Stimulated activated CD4-positive, alpha-beta T cell treated with anti-CD3 and anti-CD28 coated beads, TNF-alpha, amount 100 ng/mL, for 48 hours (primary cell): ENCODE measurements at places on chromosomes 2 and 18.

DNA sequence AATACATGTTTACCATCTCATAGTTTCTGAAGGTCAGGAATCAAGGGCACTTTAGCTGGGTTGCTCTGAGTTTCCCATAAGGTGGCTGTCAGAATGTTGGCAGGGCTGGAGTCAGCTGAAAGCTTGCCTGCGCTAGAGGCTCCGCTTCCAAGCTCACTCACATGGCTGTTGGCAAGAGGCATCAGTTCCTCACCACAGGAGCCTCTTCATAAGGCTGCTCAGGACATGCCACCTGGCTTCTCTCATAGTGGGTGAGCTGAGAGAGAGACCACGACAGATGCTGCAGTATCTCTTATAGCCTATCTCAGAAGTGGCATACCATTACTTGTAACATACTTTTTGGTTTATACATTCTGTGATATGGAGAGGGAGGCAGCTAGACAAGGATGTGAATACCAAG, 7.2 kb downstream of the HADHB start:
- no peak for DNase-seq

- peak; percentile 4 for DNase-seq
Measured at GRCh38 chr18:37270038-37270665, 295.4 kb downstream of the CELF4 start.

DNA sequence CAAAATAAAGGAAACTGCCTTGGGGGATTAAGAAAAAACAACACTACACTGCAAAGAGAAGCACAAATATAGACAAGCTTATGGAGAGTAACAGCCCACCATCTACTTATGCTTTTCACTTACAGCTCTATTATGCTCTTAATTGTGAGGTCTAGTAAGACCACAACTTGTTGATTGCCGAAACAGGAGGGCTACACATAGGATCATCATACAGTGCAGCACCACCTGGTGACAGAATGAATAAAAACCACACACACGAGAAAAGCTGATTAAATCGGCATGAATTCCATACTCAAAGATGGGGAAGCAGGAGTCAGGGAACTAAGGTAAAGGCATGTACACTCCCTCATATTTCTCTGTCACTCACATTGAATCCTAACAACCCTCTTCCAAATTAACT, 259.2 kb downstream of the IKZF2 start:
- no peak for DNase-seq

GRCh38 chr2:128313931-128314347, 4.7 kb downstream of the HS6ST1 start:
- DNase-seq = no peak

DNA sequence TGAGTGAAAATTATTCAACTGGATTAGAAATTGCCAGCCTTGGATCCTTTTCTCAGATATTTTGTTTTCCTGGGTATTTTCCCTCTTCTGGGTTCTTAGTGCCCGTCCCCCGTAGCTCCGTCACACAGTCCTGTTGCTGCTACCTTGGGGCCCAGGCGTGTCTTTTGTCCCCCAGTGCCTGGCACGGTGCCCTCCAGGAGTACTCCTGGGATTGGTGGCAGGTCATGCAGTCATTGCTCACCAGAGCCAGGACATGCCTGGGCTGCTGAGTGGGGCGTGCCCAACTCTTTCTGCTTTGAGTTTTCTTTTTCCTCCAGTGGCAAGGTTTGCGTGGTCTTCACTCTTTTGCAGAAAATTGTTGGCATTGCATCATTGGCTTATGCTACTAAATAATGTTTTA, 275.2 kb downstream of the AGAP1 start:
- DNase-seq = no peak

DNA sequence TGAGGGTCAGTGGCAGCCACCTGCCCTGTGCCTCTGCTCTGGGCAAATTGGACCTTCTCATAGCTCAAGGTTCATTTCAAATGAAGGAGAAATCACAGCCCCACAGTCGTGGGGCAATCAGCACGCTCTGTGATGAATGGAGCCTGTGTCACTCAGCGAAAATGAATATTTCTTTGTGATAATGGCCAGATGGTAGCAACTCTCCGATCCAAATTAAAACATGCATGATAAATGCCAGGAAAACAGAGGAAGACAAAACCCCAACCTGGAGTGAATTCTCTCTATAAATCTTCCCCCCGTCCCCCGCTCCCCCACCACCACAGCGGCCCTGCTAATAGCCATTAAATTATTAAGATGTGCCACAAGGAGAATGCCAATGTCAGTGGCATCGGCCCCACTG, 258.4 kb downstream of the CELF4 start:
- no peak for DNase-seq

DNA sequence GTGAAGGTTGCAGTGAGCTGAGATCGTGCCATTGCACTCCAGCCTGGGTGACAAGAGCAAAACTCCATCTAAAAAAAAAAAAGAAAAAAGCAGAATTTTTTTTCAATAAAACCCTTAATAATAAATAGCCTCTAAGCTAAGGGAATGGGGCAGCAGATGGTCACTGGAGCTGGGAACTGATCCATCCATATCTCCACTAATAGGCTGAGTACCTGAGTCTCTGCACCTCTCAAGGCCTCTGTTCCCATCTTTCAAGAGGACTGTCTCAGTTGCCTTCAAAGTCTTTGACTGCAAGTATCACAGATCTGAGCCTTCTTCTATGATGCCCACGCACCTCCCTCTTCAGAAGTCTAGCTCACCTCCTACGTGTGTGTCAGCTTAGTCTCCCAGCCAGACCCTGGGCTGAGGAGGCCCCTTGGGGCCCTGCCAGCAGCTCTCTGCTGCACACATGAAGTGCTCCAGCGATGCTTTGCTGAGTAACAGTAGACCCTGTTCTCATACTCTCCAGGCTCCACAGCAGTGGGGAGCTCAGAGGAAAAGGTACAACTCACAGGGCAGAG, 32.9 kb downstream of the ST8SIA5 start:
- DNase-seq = no peak

GRCh38 chr2:165864296-165864695, 70.2 kb upstream of the GALNT3 start:
- no peak for DNase-seq

DNA sequence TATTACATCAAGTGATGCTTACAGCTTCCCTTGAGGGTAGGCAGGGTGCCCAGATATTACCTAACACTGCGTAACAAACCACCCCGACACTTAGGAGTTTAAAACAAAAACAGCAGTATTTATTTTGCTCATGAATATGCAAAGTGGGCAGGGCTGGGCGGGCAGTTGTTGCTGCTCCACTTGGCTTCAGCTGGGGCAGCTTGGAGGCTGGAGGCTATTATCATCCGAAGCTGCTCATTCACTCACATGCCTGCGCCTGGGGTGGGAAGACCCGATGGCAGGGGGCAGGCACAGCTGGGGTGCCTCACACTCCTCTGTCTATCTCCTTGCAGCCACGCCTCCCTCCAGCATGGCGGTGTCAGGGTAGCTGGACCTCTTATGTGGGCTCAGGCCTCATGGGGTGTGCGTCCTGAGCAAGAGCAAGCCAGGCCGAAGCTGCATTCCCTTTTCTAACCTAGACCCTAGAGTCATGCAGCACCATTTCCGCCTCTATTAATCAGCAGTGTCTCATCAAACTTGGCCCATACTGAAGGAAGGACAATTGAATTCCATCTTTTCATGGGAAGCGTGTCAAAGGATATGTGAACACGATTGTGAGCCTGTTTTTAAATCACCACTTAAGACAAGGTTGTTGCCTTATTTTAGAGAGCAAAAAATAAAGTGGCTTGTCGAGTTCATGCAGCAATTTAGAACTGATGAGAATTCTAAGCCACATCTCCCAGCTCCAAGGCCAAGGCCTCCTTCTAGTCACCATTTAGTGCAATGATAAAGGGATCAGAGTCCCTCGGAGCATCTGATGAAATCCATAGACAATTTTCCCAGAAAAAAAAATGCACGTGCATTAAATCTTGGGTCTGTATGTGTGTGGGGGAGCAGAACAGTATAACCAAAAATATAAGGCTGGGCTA, 54.9 kb downstream of the SDC1 start:
- no peak for DNase-seq

DNA sequence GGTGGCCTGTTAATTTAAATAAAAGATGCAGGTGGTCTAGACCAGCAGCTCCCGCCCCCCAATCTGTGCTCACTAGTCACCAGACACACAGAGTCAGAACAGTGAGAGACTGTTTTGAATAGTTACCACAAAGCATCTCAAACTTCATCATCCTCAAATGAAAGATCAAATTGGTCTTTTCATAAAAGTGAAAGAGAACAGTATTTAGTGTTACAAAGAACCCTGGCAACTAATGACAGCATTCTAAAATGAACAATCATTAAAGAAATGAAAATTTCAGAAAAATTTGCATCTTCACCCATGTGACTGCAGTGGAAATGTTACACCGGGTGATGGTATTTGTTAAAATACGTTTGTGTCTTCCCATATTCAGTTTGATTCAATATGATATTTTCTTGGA, 65.5 kb upstream of the PMAIP1 start:
- no peak for DNase-seq

- no peak for DNase-seq
Measured at GRCh38 chr2:46248171-46248570, 49.0 kb upstream of the EPAS1 start.

DNA sequence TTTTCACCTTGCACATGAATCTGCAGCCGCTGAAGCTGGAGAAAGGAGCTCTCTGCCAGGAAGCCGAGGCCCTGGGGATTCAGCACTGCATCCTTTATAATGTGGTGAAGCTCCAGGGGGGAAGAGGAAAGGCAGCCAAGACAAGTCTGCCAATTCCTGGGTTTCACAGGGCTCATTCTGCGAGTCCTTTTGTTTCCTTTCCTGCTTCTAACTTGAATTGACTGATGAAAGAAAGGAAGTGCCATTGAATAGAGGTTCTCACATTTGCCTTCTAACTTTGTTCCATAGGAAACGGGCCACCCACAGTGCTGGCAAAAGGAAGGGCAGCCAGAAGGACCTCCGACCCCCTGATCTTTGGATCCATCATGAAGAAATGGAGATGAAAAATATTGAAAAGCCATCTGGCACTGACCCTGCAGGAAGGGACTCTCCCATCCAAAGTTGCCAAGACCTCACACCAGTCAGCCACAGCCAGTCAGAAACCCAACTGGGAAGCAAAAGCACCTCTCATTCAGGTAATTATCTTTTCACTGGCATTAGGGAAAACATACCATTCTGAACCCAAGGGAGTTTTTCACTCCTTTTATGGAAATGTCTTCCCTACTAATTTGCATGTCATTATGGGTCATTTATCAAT, 765.4 kb downstream of the MBD2 start:
- no peak for DNase-seq

DNA sequence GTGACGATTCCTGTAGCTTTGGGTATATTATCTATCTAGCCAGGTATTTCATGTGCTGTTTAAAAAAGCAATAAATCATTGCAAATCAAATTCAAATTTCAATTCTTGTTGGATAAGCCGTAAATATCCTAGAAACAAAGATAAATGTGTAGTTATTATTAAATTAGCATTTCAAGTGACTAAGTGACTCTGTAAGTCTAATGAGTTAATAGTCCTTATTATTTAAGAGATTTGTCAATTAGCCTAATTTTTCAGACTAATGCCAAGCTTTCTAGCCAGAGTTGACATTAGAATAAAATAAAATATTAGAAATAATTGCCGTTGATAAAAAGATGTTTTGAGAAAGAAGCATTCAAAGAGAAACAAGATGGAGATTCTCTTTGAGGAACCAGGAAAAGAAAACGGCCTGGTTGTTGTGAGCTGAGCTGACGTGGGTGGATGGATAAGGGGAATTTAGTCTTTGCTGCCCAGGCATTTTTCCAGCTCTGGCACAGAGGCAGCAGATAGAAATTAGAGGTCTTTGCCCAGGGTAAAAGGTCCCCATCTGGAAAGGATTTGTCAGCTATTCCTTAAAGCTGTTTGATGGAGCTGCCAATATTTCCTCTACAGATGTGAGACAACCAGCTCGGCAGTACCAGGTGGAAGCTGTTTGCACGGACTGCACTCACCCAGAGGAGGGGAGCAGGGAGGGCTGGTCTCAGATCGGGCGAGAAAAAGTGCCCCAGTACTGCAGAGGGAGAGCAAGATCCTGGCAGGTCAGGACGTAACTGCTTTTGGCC, 117.3 kb upstream of the SEC11C start:
- DNase-seq = no peak

DNA sequence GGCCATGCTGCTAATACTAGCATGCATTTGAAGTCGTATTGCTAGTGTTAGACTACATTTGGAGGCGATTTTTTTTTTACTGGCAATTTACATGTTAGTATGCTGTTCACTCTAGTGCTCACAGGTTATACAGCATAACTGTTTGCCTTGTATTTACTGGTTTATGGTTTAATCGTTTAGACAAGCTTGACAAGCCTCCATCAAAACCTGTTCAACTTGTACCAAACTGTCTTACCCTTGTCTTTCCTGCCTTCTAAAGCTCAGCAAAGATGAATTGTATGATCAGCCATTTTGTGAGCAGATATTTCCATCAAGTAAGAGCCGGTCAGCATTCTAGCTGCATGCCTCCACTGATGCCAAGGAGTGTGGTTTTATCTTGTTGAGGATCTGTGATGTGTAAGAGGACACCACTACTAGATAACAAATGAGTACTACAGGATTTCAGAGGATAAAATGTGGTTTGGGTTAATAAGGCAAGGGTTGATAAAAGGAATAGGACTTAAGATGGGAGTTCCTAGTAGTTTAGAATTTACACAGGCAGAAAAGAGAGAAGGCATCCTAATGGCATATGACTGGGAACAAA, 68.4 kb upstream of the ITM2C start:
- no peak for DNase-seq

GRCh38 chr2:120396013-120396860, 50.3 kb downstream of the INHBB start:
- no peak for DNase-seq

- DNase-seq = no peak
Measured at GRCh38 chr2:2321200-2321540, 9.9 kb downstream of the MYT1L start.

DNA sequence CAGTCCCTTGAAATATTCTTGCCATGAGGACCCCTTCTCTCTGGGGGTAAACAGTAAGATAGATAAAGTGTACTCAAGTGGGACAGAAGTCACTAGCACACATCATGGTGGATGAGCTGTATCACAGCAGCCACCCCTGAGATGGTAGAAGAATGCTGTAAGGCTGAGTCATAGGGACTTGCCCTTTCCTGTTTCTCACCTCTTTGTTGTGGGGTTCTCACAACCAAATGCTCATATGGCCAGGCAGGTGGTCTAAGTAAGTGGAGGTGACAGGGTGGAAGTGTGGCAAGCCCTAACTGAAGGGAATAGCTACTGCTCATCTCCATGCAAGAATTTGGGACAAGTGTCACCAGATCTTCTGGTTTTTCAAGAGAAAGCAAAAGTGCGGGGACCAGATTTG, 202.7 kb upstream of the SLC14A2 start:
- no peak for DNase-seq
